ENCODE measurements at places on chromosomes 16 and 17.
A peak's percentile ranks its signal among the peaks of the same experiment; 100 is the strongest.

DNA sequence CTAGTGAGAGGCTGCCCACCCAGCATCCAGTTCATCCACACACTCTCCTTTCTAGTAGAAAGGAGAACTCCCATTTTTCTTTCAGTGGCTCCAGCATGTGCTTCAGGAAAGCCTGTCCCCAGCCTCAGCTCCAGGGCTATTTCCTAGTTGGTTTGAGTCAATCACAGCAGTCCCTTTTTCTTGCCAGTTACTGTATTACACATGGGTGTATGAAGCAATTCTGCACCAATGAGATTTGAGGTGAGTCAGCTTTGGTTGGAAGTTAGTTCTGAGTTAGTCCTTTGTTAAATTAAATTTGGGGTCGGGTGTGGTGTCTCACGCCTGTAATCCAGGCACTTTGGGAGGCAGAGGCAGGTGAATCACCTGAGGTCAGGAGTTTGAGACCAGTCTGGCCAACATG lies 24.8 kb downstream of the RAD51D start:
- peak; percentile 74 for DNase-seq

DNA sequence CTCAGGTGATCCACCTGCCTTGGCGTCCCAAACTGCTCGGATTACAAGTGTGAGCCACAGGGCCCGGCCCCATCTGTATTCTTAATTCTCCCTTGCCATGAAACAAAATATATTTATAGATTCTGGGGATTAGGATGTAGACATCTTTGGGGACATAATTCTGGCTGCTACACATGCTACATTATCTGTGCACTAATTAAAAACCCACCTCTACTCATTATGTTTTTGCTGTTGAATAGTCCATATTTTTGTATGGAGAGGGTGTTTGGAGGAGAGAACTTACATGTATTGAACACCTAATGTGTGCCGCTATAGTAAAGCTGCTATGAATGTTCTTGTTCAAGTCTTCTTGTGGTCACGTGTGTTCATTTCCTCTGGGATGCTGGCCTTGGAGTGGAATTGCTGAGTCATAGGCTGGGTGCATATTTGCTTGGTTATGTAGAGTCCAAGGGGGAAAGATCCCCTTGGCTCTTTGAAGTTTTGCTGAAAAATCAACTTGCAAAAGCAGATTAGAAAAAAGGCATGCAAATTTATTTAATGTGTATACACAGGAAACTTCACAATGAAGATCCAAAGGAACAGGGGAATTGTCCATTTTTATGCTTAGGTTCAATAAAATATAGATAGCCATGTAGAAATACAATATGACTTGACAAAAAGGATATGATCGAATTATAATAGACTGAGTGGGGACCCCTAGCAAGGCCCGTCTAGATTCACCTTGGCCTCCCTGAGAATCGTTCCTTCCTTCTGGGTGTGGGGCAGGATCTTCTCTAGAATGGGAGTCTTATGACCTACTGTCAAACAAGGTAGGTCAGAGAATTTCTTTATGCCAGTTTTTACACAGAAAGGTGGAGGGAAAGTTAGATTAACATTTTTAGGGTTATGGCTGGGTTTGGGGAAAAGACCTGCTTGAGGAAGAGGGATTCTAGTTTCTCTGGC lies 42.1 kb upstream of the GPRC5B start:
- DNase-seq: no peak

DNA sequence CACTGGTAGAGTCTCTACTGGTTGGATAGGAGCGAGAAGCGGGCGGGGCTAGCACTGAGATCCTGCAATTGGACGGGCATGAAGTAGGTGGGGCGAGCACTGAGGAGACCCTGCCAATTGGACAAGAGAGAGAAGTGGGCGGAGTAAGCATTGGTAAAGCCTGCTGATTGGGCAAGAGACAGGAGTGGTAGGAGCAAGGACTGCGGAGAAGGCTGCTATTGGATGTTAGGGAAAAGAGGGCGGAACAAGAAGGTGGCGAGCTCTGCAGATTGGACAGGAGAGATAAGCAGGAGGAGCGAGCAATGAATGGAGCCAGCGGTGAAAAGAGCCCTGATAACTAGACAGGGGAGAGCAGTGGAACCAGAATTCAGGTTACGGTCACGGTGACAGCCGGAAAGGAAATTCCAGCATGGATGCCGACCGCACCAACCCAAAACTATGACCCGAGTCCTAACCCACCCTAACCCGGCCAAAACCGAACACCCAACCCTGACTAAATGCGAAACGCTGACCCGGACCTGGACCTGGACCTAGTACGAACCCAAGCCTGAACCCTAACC lies 4.8 kb downstream of the SCGB1C2 start:
- peak; percentile 37 for DNase-seq

GRCh38 chr16:57939872-57940224 lies 31.1 kb downstream of the CNGB1 start:
- DNase-seq: no peak

GRCh38 chr17:81641825-81642489 lies 5.0 kb downstream of the TSPAN10 start:
- DNase-seq: no peak

GRCh38 chr16:49498666-49499413 lies 125.2 kb downstream of the C16orf78 start:
- no peak for DNase-seq

DNA sequence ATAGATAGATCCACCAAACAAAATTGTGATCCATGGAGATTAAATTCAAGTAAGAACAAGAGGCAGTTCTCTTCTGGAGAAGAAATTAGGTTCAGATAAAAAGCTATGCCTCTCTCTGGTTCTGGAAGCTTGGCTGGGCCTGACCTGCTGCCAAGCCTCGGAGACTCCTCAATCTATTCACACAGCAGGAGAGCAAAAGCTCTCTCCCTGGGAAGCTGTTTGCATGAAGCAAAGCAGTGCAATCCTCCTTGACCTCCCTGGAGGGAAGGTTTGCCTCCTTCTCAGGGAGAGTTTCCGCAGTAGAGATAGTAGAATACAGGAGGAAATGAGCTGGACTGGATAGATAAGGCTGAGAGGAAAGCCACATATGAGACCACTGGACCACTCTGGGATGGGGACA lies 78.1 kb upstream of the GNAO1 start:
- DNase-seq: no peak

DNA sequence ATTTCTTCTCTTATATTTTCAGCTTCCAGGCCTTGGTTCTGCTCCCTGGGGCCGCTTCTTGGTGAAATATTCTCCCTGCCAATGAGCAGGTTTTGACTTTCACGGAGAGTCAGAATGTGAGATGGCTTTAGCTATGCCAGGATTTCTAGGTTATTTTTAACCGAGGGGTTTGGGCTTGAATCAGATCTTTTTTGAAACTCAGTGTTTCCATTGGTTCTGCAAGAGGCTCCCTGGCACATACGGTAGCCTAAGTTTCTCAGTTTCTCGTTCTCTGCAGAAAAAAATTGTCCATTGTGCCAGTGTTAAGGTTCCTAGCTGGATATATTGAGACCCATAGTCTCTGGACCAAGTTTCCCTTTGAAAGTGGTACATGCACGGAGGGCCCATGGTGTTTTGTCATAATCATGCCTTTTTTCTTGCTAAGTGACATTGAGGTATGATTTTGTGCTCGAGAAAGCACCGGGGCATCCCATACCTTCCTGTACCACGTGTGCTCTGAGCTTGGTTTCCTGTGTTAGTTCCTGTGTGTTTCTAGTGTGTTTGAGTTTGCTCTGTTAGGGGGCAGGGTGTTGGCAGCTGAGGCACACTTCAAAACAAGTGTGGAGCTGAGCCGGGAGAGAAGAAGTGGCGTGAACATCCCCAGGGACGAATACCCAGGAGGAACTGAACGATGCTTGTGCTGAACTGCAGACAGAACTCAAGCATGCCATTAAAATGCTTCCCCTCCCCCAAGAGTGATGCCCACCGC lies 127.2 kb downstream of the HS3ST3B1 start:
- DNase-seq: no peak

DNA sequence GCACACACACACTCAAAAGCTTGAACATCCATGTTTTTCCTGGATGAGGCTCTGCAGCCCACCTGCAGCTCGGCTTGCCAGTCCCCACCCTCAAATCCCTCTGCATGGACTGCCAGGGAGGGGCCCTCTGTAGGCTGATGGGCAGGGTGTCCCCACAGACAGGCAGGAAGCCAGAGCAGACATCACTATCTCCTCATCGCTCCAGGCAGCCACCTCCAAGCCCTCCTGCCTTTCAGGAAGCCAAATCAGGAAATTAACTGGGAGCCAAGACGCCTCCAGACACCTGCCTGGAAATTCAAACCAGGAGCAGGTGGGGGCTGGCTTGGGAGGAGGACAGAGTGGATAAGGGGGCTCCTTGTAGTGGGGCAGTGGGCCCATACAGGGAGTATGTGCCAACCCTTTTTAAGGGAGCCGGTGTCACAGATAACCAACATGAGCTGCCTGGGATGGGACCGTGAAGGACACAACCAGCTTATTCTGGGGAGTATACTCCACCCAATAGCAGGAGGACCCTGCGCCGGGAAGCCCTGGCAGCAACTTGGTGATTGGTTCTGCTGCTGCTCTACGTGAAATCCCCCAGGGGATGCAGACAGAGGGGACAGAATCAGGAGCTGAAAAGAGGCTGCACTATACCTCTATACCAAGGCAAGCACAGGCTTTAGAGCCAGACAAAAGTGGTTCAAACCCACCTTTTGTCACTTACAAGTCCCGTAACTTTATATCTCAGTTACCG lies 139.1 kb downstream of the CCT6B start:
- no peak for DNase-seq

DNA sequence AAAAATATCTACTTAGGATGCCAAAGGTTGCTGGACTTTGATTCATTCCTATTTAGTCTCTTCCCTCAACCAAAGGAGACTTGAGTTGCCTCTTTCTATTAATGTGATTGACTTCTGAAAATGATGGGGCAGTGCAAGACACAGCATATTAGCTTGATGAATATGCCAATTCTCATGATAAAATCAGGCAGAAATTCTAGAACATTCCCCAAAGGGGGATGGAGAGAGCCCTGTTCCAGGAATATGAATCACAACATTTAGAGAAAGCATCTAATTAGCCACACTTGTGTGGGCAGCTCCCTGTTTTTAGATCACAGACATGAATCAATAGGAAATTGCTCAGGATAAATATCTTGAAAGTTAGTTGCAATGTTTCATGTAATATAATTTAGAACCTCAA lies 584.0 kb upstream of the CDH8 start:
- no peak for DNase-seq

- DNase-seq: peak; percentile 24
Measured at GRCh38 chr16:21277927-21278706, at the start of gene CRYM. Gene CRYM (minus strand): TSS chr16:21278290. CDS start chr16:21278251, 39 bp downstream.

- no peak for DNase-seq
Measured at GRCh38 chr17:50133769-50134099, 3.8 kb upstream of the SAMD14 start.

DNA sequence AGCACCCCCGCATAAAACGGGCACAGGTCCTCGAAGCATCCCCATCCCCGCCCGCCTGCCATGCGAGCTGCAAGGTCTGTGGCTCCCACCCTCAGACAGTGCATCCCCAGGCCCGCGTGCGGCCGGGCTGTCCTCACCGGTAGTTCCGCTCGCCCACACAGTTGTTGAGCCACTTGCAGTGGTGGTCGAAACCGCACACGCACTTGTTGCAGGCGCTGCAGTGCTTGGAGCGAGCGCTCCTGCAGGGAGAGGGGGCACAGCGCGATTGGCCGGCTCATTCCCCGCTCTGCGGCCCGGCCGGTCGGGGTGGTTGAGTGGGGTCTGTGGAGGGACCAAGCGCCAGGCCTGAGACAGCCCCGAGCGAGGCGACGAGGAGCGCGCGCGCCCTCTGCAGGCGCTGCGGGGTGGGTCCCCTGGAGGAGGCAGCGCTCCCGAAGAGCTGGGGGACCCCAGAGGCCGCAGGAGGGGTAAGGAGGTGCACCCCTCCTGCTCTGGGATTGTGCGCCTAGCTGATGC lies 6.0 kb upstream of the TPPP3 start:
- DNase-seq: peak; percentile 53

DNA sequence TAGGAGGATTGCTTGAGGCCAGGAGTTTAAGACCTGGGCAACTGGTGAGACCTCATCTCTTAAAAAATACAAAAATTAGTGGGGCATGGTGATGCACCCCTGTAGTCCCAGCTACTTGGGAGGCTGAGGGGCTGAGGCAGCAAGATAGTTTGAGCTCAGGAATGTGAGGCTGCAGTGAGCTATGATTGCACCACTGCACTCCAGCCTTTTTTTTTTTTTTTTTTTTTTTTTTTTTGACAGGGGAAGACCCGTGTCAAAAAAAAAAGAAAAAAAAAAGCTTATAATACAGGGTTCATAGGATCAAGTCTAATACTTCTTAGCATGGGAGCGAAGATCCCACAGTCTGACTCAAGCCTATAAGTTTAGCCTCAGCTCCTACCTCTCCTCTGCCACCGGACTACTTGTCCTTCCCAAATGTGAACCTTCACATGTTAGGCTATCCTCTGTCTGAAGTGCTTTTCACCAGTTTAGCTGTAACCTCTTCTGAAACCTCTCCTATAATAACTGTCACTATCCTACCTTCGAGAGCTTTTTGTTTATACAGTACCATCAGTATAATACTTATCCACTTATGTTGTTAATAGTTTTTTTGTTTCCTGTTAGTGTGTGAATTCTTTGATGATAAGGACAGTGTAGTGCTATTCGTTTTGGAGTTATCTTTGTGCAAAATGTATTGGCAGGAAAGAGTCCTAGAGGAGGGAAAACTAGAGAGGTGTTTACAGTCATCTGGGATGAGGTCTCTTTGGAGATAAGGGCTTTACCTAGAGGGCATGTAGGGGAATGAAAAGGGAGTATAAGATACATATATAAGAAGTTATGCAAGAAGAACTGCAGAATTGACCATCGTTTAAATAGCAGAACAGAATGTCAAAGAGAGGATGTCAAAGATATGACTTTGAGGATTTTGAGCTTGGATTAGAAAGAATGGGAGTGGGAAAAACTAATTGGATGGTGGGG lies 15.5 kb downstream of the CPD start:
- DNase-seq: no peak

- no peak for DNase-seq
Measured at GRCh38 chr17:42692489-42692888, 10.2 kb downstream of the CNTNAP1 start.

GRCh38 chr16:49635591-49636581 lies 220.0 kb downstream of the ZNF423 start:
- no peak for DNase-seq

DNA sequence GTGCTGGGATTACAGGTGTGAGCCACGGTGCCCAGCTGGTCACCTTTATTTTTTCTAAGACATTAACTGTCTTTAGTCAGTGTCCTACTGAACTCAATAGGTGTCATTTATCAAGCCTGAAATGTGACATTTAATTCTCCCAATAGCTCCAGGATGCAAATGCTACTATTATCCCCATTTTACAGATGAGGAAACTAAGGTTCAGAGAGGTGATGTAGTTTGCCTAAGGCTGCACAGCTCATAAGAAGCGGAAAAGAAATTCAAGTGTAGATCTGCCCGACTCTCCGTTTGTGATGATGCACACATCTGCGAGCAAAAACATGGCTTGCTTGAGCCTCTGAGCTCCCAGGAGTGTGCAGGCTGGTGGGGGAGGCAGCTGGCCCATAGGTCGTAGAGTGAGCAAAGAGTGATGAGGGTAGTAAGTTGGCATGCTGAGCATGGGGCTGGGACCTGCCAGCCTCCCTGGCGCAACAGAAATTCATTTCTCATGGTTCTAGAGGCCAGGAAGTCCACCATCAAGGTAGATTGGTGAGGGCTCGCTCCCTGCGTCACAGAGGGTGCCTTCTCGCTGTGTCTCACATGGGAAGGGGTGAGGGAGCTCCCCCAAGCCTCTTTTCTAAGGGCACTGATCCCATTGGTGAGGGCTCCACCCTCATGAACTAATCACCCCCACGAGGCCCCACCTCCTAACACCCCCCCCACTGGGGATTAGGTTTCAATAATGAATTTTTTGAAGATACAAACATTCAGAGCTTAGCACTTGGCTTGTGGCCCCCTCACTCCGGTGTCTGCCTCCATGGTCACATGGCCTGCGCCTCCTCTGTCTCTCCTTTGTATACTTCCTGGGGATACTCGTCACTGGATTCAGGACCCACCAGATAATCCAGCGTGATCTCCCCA lies 141.5 kb upstream of the PLCG2 start:
- DNase-seq: no peak

Measured in inflammatory macrophage treated with lipopolysaccharide for 4 hours (primary cell).